Naive thymus-derived CD4-positive, alpha-beta T cell (primary cell): ENCODE measurements at places on chromosomes 5 and 9.
A peak's percentile ranks its signal among the peaks of the same experiment; 100 is the strongest.

DNA sequence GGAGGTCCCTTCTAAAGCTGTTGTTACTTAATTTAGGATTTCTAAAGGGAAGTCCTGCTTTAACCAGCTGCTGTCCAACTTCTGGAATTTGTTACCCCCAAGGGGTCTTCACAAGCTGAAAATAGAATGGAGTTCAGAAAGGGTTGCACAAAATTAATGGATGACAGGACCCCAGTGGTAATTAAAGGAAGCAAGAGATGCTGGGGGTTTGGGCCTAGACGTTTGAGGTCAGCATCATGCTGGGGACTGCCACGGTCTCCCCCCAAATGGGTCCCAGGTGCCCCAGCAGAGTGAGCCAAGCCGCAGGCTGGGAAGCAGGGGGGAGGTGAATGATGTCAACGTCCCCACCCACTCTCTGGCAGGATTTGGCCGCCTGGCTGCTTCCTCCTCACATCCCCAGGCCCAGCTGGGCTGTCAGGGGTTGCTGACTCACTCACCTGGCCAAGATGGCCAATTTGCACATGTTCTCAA, 97.5 kb upstream of the ARAP3 start:
- H3K4me1 ChIP-seq: no peaks in the 10 kb centered on the region
- no peak overlapping the region for H3K4me3 ChIP-seq
- DNase-seq: no peak

- H3K4me1 ChIP-seq: no peaks in the 10 kb centered on the region
- no peak overlapping the region for H3K4me3 ChIP-seq
- no peak for DNase-seq
Measured at GRCh38 chr9:113298311-113298710, 4.9 kb downstream of the RNF183 start.

GRCh38 chr9:127078988-127079387, 43.4 kb downstream of the ANGPTL2 start:
- H3K4me1 ChIP-seq: no peaks in the 10 kb centered on the region
- H3K36me3 ChIP-seq: no peaks in the 10 kb centered on the region
- DNase-seq: no peak
- H3K4me3 ChIP-seq: no peak overlapping the region
- H3K27ac ChIP-seq: no peak overlapping the region
- no peaks in the 10 kb centered on the region for H3K27me3 ChIP-seq

- H3K36me3 ChIP-seq: peaks cover 11% of the 10 kb centered on the region
- H3K4me1 ChIP-seq: peaks cover 32% of the 10 kb centered on the region
- peak overlapping the region; percentile 83 for H3K4me3 ChIP-seq
- peak overlapping the region; percentile 98 for H3K27ac ChIP-seq
- no peaks in the 10 kb centered on the region for H3K27me3 ChIP-seq
Measured at GRCh38 chr5:150411245-150411979, 1.3 kb downstream of the CD74 start.

DNA sequence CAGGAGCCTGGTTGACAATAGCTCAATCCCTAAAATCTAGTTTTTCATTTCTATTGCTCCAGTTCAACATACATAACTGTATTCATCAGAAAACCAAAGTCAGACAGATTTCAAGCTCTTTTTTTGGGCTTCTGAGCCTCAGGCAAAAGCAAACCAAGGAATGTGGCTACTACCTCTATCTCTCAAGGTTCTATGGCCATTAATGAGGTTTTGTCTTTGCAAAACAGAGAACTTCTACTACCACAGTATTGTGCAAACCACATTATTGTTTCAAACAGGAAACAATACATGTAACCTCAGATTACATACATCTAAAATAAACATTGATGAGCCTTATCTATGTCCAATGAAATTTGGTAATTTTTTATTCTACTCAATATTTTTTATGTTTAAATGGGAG, 35.5 kb upstream of the FTMT start:
- H3K27ac ChIP-seq: no peak overlapping the region
- DNase-seq: no peak
- H3K27me3 ChIP-seq: no peaks in the 10 kb centered on the region
- H3K4me3 ChIP-seq: no peak overlapping the region

DNA sequence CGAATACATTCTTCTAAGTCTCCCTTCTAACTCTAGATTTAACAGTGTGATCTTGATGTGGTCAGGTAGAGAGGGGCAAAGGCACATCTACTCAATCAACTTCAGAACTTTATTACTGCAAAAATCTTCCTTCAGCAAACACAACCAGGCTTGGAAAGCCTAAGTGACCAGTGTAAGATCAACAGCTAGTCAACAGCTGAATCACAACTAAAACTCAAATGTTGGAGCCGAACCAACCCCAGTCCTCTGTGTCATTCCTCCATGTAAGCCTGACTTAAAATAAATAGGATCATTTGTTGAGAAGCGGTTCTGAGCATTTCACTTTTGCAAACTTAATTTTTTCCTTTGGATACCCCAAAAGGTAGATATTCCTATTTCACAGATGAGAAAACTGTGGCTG, 352.7 kb downstream of the EBF1 start:
- no peaks in the 10 kb centered on the region for H3K27me3 ChIP-seq
- H3K4me3 ChIP-seq: no peak overlapping the region
- H3K27ac ChIP-seq: no peak overlapping the region
- no peaks in the 10 kb centered on the region for H3K4me1 ChIP-seq
- H3K36me3 ChIP-seq: no peaks in the 10 kb centered on the region

DNA sequence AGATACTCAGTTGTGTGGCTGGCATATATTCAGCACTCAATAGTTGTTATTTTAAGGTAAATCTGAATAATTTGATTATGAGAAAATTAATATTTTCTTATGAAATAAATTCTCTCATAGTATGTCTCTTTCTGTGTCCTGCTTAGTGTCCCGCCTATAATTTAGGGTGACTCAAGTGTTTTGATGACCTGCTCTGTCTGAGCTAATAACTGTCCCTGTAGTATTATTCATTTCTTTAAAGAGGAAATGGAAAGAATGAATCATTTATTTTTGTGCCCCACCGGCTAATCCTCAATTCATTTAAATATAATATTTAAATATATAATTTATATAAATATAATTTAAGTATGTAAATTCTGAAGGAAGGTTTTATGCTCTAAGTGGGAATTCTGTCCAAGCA, 4.1 kb downstream of the SLC1A1 start:
- no peaks in the 10 kb centered on the region for H3K36me3 ChIP-seq
- H3K27ac ChIP-seq: no peak overlapping the region
- DNase-seq: no peak
- H3K27me3 ChIP-seq: peaks cover 6% of the 10 kb centered on the region
- H3K4me3 ChIP-seq: no peak overlapping the region

- H3K4me1 ChIP-seq: peaks cover 5% of the 10 kb centered on the region
- peak overlapping the region; percentile 79 for H3K4me3 ChIP-seq
- no peak for DNase-seq
- no peaks in the 10 kb centered on the region for H3K36me3 ChIP-seq
- H3K27ac ChIP-seq: peak overlapping the region; percentile 76
- H3K27me3 ChIP-seq: no peaks in the 10 kb centered on the region
Measured at GRCh38 chr5:78983601-78984438, 1.3 kb downstream of the ARSB start.

GRCh38 chr5:134246771-134247427, 21.0 kb upstream of the PPP2CA start:
- no peak for DNase-seq
- no peaks in the 10 kb centered on the region for H3K36me3 ChIP-seq
- no peak overlapping the region for H3K27ac ChIP-seq
- no peak overlapping the region for H3K4me3 ChIP-seq
- H3K27me3 ChIP-seq: no peaks in the 10 kb centered on the region

DNA sequence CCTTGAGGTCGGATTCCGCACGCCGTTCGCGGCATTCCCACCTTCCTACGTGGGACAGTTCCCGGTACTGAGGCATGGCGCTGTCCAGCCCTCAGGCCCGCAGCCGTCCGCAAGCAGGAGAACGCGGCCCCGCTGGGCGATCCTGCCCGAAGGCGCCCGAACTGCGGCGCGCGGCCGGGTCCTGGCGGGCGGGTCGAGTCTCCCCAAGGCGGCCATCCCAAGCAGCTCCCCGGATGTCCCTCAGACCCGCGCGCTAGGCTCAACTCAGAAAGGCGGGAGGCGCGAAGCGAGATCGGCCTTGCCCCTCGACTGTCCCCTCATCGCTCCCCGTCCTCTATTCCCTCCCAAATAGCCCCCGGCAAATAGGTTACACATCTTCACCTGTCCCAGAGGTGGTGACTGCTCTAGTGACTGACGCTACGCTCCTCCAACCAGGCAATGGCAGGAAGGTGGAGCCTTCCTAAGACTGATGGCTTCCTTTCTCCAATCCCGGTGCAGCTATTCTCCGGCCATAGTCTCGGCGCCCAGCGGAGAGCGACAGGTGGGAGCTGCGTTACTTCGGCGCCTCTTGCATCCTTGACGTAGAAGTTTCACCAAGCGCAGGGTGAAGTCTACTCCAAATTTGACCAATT, 787 bp upstream of the ANKHD1 start:
- peak overlapping the region; percentile 79 for H3K27ac ChIP-seq
- H3K27me3 ChIP-seq: no peaks in the 10 kb centered on the region
- peaks cover 14% of the 10 kb centered on the region for H3K36me3 ChIP-seq
- DNase-seq: peak; percentile 94
- peaks cover 11% of the 10 kb centered on the region for H3K4me1 ChIP-seq

DNA sequence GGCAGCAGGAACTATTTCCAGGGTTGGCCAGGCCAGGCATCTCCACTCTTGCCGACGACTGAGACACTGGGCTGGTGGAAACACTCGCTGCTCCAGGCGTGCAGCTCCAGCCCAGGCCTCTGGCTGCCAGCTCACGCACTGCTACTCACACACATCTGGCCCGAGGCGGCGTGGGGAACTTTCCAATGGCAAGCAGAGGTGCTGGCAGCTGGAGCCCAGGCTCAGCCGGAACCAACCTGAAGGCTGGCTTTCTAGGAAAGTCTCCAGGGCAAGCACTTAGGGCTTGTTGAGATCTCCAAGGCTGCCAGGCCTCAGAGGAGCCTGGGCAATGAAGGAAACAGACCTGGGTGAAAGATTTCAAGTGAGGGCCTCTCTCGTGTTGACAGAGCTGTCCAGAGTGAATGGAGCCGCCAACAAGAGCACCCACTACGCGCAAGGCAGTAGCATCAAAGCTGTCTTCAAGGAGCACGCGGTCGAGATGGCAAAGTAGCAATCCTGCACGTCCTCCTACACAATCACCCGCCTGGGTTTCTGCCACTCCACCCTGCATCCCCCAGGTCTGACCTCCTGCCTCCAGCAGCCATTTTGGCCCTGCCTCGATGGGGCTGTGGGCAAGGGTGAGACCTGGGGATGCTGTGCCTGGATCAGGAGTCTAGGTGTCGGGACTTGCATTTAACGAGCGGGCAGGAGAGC, 14.4 kb downstream of the SH3PXD2B start:
- H3K27ac ChIP-seq: no peak overlapping the region
- no peak overlapping the region for H3K4me3 ChIP-seq
- DNase-seq: no peak
- H3K36me3 ChIP-seq: no peaks in the 10 kb centered on the region
- H3K27me3 ChIP-seq: no peaks in the 10 kb centered on the region
- no peaks in the 10 kb centered on the region for H3K4me1 ChIP-seq

DNA sequence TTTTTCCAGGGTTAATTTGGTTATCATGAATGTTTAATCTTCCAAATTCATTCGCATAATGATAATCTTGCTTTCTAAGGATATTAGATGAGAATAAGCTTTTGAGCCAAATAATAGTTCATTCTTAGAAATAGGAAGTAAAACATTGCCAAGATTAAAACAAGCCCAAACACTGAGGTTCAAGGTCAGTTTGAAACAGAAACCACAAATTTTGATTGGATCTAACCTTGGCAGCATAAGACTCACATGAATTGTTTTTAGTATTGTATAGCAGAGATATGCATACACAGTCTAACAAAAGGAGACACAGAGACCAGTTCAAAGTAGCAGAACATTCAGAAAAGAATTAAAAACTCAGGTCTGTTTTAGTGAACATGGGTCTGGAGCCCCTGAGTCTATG, 43.4 kb upstream of the VCAN start:
- no peaks in the 10 kb centered on the region for H3K4me1 ChIP-seq
- H3K27me3 ChIP-seq: no peaks in the 10 kb centered on the region
- no peak for DNase-seq
- H3K4me3 ChIP-seq: no peak overlapping the region
- no peaks in the 10 kb centered on the region for H3K36me3 ChIP-seq

GRCh38 chr5:159240301-159240870, 22.7 kb upstream of the UBLCP1 start:
- H3K36me3 ChIP-seq: no peaks in the 10 kb centered on the region
- H3K27ac ChIP-seq: no peak overlapping the region
- no peaks in the 10 kb centered on the region for H3K27me3 ChIP-seq
- no peak for DNase-seq
- H3K4me1 ChIP-seq: no peaks in the 10 kb centered on the region
- H3K4me3 ChIP-seq: no peak overlapping the region

- no peak for DNase-seq
- no peak overlapping the region for H3K27ac ChIP-seq
- no peaks in the 10 kb centered on the region for H3K27me3 ChIP-seq
- no peaks in the 10 kb centered on the region for H3K36me3 ChIP-seq
Measured at GRCh38 chr9:99513441-99514112, 291.5 kb downstream of the SEC61B start.

GRCh38 chr9:5479994-5480694, 29.8 kb downstream of the CD274 start:
- H3K4me1 ChIP-seq: no peaks in the 10 kb centered on the region
- no peak overlapping the region for H3K27ac ChIP-seq
- H3K27me3 ChIP-seq: no peaks in the 10 kb centered on the region
- no peaks in the 10 kb centered on the region for H3K36me3 ChIP-seq
- no peak for DNase-seq

- H3K4me1 ChIP-seq: peaks cover 5% of the 10 kb centered on the region
- no peaks in the 10 kb centered on the region for H3K36me3 ChIP-seq
- H3K27me3 ChIP-seq: no peaks in the 10 kb centered on the region
- no peak overlapping the region for H3K27ac ChIP-seq
- DNase-seq: no peak
- no peak overlapping the region for H3K4me3 ChIP-seq
Measured at GRCh38 chr9:113588242-113588810, 124.8 kb downstream of the RGS3 start.

GRCh38 chr5:130976493-130976892, 188.6 kb downstream of the HINT1 start:
- no peak overlapping the region for H3K27ac ChIP-seq
- no peaks in the 10 kb centered on the region for H3K36me3 ChIP-seq
- H3K4me3 ChIP-seq: no peak overlapping the region
- H3K4me1 ChIP-seq: no peaks in the 10 kb centered on the region
- no peaks in the 10 kb centered on the region for H3K27me3 ChIP-seq

DNA sequence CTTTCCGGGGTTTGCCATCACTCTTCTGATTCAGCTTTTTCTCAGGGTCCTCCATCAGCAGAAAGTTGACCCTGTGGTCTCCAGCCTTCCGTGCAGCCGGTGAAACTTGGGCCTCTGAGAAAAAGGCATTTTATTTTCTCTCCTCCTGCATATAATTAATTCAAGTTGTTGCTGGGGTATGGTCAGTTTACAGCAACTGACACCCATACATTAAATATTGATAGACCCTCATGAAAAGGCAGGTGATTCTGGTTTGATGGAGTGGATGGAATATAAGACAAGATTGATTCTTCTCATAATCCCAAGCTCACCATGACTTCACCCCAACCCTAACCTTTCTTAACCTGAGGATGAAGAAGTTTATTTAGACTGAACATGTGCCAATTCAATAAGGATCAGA, at the start of gene GRXCR2:
Gene GRXCR2 (minus strand): TSS at position 101 of the 400 bp plus-strand sequence. CDS start 46 bp downstream, at position 55.
- H3K36me3 ChIP-seq: no peaks in the 10 kb centered on the region
- no peaks in the 10 kb centered on the region for H3K27me3 ChIP-seq
- no peak within 1 kb of the TSS for H3K27ac ChIP-seq
- H3K4me1 ChIP-seq: no peaks in the 10 kb centered on the region
- no peak within 1 kb of the TSS for H3K4me3 ChIP-seq

GRCh38 chr5:11239261-11240015, 478.4 kb upstream of the DAP start:
- H3K27ac ChIP-seq: no peak overlapping the region
- H3K27me3 ChIP-seq: no peaks in the 10 kb centered on the region
- peaks cover 10% of the 10 kb centered on the region for H3K4me1 ChIP-seq

- no peaks in the 10 kb centered on the region for H3K4me1 ChIP-seq
- no peak overlapping the region for H3K4me3 ChIP-seq
- H3K27me3 ChIP-seq: no peaks in the 10 kb centered on the region
Measured at GRCh38 chr5:8226148-8226547, 357.2 kb downstream of the MTRR start.
